ENCODE measurements at places on chromosomes 13 and 19.

GRCh38 chr19:11551603-11552235, 7.3 kb downstream of the ELOF1 start:
- DNase-seq = no peak

GRCh38 chr19:49861107-49861506, 6.3 kb downstream of the PNKP start:
- DNase-seq = no peak

GRCh38 chr13:43269037-43269481, 245.7 kb downstream of the DNAJC15 start:
- no peak for DNase-seq

GRCh38 chr19:43318796-43319314, 34.6 kb upstream of the CD177 start:
- no peak for DNase-seq

GRCh38 chr19:35775046-35775297, 392 bp upstream of the ARHGAP33 start:
- no peak for DNase-seq

GRCh38 chr19:44718441-44719261, 19.7 kb downstream of the CEACAM16 start:
- DNase-seq = no peak

DNA sequence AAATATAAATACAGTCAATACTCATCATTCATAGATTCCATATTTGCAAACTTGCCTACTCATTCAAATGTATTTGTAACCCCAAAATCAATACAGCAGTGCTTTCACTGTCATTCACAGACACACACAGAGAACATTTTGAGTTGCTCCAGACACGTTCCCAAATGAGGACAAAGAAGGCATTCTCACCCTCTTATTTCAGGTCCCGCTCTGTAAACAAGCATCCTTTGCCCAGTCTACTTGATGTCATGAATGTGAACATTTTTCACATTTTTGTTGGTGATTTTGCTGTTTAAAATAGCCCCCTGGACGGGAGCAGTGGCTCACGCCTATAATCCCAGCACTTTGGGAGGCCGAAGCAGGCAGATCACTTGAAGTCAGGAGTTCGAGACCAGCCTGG, 15.5 kb downstream of the C19orf47 start:
- no peak for DNase-seq

DNA sequence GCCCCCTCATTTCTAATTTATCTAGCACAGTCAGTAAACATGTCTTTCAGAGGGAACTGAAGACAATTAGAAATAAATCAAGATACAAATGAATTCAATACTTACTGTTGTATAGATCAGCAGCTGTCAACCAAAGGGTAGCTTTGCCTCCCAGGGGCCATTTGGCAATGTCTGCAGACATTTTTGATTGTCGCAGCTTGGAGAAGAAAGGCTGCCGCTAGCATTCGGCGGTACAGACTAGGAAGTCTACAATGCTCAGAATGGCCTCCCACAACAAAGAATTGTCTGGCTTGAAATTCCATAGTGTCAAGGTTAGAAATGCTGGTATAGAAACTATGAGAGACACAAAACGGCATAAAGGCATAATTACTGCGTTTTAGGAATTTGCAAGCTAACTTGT, 91.6 kb downstream of the RGCC start:
- no peak for DNase-seq

DNA sequence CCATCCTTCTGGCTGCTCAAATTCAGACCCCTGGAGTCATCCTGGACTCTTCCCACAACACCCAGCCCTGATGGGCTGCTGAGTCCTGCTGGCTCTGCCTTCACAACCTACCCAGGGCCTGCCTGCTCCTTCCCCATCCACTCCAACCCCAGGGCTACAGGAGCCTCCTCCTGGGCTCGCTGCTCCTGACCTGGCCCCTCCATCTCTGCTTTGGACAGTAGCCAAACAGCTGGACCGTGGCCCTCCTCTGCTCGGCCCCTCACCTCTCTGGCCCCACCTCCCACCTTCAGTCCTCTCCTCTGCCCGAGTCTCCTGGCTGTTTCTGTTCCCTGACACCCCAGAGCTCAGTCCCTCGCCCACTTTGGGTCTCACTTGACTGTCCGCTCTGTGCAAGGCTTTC, 66.7 kb downstream of the CEBPG start:
- no peak for DNase-seq

GRCh38 chr19:50835785-50836542, 2.6 kb upstream of the KLK15 start:
- DNase-seq = peak; percentile 25

- DNase-seq = no peak
These were observed 6.8 kb downstream of the ZNF564 start for GRCh38 chr19:12544401-12544876.

- no peak for DNase-seq
These were observed 448.1 kb downstream of the DIAPH3 start for GRCh38 chr13:59715611-59716010.

GRCh38 chr19:18322759-18323460, at the start of gene LSM4:
Gene LSM4, minus strand, starts transcription at chr19:18323076. Its CDS starts 56 bp downstream, at chr19:18323020.
- peak; percentile 92 for DNase-seq

DNA sequence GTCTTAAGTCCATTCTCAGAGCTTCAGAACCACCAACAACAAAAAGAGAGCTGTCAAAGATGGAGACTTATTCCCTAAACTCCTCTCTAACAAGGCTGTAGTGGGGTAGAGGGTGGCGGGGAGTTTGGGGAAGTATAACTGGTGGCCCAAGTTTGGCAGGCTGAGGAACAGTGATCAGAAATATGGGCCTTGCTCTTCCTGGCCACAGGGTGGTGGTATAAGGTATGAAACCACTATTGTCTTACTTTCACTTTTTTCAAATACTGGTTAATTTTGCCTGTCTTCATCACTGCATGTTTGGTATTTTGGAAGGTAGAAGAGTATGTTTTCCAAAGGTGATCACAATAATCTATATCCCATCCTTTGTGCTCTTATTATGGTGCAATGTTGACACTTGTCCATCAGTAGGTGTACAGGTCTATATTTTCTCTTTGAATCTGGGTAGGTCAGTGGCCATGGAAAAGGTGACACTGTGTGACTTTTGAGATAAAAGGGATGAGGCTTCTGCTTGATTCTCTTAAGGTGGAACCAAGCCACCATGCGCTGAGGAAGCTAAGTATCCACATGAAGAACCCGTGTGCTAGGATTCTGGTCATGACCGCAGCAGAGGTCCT, 23.2 kb upstream of the GPC5 start:
- DNase-seq = no peak

DNA sequence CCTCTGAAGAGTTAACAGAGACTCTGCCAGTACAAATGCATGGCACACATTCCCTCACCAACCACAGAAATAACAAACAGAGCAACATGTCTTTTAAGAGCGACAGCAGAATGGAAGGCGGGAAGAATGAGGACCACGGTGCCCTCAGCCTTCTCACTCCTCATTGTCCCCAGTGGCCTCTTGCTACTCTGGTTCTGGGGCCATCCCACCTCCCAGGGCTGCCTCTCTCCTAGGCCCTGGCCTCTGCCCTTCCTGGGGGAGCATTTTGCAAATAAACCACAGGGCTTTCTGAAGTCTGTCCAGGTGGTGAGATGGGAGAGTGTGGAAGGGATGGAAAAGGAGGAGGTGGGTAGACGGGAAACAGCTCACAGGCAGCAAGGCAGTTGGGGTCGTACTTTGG, 28.3 kb downstream of the CYP2B6 start:
- no peak for DNase-seq

GRCh38 chr13:99087954-99088491, 110.2 kb upstream of the DOCK9 start:
- DNase-seq = peak; percentile 81

DNA sequence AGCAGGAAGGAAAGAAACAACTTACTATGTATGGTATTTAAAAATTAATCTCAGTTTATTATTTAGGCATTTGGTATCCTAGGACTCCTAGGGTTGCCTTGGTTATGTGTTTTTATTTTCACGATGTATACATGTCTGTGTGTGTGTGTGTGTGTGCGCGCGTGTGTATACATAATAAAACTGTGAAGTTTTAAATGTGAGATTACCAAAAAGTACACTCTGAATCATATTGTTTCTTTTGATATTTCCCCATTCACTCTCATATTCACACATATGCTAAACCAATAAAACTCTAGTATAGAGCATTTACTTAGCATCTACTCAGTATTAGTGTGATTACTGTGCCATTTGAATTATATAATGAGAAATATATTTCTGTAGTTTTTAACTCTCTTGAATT, 30.8 kb upstream of the NDFIP2 start:
- no peak for DNase-seq

GRCh38 chr13:98171900-98172589, 5.0 kb downstream of the RNF113B start:
- DNase-seq = no peak

DNA sequence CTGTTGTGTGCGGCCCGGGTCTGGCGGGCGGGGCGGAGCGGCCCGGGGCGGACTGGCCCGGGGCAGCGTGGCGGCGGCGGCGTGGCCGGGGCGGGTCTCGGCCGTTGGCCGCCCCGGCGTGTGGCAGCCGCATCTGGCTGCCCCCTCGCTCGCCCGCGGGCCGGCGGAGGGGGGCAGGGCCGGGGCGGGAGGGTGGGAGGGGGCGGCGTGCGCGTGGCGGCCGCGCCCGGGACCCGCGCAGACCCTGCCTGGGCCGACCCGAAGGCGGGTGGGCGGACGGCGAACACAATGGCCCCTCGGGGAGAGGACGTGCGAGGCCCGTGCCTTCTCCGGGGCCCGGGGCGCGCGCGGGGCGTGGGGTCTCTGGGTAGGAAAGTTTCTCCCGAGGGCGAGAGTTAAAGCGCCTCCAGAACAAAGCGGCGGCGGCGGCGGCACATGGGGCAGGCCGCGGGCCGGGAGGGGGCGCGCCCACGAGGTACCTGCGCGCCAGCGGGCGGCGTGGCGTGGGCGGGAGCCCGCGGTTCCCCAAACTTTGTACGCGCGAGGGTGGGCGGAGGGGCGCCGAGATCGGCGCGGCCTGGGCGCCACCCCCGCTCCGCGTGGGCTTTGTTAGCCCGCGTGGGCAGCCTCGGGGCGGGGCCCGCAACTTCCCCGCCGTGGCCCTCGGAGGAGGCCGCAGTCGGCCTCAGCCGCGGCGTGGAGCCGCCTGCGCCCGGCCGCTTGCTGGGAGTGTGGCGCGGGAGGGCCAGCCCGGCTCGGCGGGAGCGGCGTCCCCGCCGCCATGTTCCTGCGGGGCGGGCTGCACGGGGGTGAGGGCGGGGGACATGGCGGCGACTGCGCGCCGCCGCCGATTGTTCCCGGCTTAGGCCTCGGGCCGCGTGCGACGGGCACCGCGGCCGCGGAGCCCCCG, 764 bp downstream of the MIR17HG start:
- peak; percentile 6 for DNase-seq

- no peak for DNase-seq
These were observed 137.4 kb downstream of the SPRY2 start for GRCh38 chr13:80203496-80203895.

GRCh38 chr19:57802269-57802668, 12.4 kb downstream of the ZNF552 start:
- DNase-seq = no peak

DNA sequence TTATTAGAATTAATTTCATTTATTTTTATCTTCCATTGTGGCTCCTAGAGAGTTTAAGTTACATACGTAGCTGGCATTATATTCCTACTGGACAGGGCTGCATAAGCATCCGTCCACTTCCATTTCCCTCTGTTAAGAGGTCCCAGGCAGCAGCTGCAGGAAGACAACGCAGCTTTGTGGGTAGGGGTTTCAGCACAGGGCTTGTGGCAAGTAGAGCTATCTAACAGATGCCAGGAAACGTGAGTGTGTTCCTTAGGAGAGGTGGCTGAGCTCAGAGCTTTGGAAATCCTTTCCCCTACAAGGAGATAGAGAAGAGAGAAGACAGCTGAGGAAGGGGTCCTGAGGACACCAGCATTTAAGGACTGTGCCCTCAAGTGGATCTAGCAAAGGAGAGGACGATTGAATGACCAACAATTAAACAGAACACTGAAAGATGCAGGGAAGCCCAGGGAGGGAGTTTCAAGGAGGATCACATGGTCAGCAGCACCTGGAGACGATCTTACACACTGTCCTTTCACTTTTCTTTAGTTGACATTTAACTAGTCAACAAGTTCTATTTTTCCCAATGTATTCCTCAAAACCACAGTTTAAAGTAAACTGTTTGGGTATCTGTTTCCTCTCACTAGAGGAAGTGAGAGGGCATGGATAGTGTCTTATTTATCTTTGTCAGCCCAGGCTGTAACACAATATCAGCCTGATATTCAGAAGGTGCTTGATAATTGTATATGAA, 2.3 kb upstream of the N4BP2L1 start:
- DNase-seq = no peak

DNA sequence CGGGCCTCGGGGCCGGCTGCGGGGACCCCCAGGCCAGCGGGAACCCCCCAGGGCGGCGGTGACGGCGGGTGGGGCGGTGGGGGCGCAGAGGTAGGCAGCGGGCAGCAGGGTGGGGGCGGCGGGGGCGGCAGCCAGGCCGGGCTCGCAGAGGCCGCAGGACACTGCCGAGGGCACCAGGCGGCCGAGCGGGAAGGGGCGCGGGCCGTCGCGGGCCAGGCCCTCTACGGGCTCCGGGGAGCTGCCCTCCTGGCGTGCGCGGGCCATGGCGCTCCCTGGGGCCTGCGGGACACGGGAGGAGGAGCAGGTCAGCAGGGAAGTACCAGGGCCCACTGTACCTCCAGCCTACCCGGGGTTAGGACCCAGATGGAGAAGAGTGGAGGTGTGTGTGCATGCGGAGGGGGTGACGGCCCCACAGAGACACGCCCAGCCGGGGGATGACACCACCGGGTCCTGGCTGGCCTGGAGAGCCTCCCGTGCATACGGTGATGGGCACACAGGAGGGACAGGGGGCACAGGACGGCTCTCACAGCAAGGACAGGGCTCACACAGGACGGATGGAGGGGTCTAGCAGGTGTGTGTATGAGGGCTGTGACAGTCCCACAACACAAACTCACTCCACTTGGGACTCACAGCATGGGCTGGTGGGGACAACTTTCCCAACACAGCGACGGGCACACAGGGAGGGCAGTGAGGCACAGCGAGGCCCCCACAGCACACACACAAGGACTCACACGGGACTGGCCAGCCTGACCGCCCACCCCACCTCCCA, 2.6 kb downstream of the BBC3 start:
- DNase-seq = no peak

DNA sequence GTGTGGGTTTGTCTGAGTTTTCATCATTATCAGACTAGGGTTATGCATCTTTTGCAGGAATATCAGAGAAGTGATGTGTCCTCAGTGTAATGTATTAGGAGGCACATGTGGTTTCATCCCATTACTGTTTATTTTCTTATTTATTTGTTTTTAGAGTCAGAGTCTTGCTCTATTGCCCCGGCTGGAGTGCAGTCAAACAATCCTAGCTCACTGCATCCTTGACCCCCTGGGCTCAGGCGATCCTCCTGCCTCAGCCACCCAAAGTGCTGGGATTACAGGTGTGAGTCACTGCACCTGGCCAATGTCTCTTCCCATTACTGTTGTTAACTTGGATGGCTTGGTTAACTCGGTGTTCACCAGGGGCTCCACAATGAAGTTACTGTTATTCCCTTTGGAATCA, 67.4 kb downstream of the MAP4K1 start:
- DNase-seq = no peak

- no peak for DNase-seq
These were observed 315.9 kb downstream of the SLC7A1 start for GRCh38 chr13:29279356-29280254.

- no peak for DNase-seq
These were observed 144.6 kb upstream of the UBL3 start for GRCh38 chr13:29994911-29995595.

GRCh38 chr19:3003046-3003445, 25.7 kb downstream of the TLE6 start:
- DNase-seq = no peak

Measured in NCI-H187 (cell line).